Stimulated activated CD8-positive, alpha-beta memory T cell treated with anti-CD3 and anti-CD28 coated beads, Interleukin-2, amount 100 ng/mL, for 1 hour (primary cell): ENCODE measurements at places on chromosomes 11 and 22.

GRCh38 chr11:47527186-47527585 is 25.7 kb downstream of the CELF1 start:
- DNase-seq: no peak

DNA sequence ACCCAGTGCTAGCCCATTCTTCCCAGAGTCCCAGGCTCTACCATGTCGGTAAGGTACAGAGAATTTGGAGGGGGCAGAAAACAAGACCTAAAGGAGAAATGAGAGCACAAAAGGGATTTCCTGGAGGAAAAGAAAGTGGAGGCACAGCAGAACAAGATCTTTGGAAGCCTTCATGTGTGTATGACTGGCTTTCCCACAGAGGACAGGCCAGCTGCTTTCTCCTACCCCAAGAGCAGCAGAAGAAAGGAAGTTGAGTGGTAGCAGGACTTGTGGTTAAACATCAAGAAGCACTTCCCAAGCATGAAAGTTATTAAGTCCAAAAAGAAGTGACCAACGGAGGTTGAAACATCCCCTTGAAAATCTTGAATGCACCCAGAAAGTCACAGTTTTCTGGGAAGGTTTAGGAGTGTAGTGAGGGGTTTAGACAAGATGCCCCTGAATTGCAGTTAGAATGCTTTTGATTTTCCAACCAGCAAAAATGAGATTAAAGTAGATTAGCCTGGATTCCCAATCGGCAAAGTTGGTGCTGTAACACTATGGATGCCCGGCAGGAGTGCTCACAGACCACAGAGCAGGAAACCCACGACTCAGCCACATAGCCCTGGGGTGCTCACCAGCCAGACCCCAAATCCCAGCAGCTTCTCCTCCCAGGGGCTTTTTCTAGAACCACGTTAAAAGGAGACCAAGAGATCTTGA is 608 bp downstream of the TMPRSS13 start:
- no peak for DNase-seq

DNA sequence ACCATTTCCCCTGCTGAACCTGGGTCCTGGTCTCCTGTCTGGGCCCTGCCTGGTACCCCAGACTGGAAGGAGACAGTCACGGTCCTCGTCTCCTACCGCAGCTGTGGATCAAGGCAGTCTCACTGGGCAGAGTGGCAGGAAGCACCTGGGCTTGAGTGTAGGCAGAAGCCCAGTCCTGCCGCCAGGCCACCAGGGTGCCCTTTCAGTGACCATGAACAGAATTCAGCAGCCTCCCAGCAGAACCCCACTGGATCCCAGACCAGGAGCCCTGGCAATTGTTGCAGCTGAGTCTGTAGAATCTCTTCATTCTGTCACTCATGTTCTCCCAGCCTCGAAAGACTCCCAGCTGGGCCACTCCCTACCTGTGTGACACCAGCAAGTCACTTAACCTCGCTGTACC is 25.5 kb upstream of the CREB3L1 start:
- DNase-seq: no peak

GRCh38 chr11:65498042-65498726 is 661 bp upstream of the MALAT1 start:
- DNase-seq: peak; percentile 53

DNA sequence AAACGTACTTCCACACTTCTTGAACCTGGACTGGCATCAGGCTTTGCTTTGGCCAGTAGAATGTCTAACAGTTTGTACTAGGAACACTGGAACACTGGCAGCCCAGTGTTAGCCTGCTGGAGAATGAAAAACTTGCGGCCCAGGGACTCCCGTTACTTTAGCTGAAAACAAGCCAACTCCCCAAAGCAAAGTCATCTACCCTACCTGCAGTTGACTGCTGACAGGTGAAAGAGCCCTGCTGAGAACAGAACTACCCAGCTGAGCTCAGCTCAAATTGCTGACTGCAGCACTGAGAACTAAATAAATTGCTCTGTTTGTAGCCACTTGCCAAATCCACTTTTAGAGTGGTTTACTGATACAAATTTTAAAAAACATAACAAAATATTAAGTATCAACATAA is 342.5 kb downstream of the LRRC4C start:
- DNase-seq: no peak

DNA sequence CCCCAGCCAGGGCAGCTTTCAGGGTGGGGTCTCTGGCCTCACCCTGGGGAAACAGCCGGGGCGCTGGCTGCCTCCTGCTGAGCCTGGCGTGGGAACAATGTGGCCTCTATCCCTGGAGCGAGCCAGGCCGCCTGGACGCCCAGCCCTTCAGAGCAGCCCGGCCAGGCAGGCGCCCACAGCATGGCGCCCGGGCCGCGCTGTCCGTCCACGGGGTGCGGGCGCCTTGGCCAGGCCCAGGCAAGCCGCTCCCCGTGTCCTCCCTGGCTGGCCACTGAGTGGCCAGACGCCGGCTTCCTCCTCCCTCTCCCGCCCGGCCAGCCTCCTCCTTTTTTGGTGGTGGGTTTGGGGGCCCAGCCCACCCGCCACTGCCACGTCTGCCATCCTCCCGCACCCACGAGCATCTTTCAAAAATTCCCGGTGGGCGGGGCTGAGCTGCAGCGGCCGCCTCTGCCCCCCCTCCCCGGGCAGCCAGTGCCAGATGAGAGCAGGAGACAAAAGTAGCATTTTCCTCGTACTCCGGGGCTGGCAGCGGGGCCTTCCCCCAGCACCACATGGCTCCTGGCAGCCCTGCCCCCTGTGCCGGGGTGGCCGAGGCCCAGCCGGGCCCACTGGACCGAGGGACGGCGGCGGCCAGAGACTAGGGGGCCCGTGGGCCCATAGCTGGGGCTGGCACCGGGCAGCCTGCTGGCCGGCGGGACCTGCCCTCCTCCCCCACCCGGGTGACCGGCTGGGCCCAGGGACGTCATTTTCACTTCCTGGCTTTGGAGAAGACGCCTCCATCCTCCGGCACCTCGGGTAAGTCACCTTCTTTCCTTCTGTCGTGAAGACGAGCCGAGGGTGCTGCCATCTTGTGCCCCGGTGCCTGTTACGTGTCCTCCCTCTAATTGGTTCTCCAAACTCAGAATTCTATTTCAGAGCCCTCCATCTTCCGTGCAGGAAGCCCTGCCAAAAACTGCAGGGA is 70.2 kb upstream of the PPARA start:
- no peak for DNase-seq

DNA sequence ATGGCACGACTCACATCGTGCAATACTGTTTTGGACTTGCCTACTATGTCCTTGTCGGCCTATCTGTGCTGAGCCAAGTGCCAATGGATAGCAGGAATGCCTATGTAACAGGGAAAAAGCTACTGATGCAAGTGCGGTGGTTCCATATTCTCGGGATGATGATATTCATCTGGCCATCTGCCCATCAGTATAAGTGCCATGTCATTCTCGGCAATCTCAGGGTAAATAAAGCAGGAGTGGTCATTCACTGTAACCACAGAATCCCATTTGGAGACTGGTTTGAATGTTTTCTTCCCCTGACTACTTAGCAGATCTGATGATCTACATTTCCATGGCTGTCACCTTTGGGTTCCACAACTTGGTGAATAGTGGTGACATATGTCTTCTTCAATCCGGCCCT is 20.1 kb downstream of the OOSP3 start:
- DNase-seq: no peak

- DNase-seq: no peak
Measured at GRCh38 chr22:35521358-35522224, 19.0 kb upstream of the RASD2 start.

DNA sequence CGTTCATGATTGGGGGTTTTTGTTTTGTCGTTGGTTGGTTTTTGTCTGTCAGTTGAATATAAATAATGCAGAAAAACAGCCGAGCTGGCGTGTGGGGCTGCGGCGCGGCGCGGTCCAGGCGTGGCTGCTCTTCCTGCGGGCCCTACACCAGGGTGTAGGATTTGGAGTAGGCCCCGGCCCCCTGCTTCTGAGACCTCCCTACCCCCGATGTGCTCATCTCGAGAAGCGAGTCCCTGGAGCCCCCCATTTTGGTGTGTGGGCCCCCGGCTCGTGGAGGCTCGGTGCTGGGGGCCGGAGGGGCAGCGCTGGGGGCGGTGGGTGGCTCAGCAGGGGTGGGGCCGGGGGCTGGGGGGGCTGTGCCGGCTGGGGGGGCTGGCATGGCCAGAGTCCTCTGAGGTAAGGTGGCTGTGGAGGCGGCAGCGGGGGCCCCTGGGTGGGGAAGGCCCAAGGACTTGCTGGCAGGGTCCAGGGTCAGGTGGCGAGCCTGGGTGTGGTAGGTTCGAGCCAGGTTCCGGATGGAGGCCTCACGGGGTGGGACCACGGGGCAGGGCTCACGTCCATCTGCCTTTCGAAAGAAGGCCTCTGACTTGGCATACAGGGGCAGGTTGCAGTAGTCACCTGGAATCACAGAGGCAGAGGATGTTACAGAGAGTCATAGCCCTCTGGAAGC is 100.7 kb downstream of the CEP164 start:
- DNase-seq: no peak

- no peak for DNase-seq
Measured at GRCh38 chr22:22684580-22685561, 40.5 kb downstream of the GGTLC2 start.

DNA sequence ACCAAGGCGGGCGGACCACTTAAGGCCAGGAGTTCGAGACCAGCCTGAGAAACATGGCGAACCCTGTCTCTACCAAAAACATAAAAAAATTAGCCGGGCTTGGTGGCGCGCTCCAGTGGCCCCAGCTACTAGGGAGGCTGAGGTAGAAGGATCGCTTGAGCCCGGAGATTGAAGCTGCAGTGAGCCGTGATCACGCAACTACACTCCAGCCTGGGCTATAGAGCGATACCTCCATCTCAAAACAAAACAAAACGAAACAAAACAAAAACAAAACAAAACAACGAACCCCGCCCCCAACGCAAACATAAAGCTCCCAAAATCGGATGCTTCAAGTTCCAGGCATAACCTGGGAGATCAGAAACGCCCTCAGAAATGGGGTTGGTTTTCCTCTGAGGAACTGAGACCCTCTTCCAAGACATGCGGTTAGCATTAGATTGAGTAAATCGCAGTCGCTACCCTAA is 564 bp downstream of the LRRC51 start:
- DNase-seq: no peak

GRCh38 chr22:38490915-38491314 is 15.2 kb downstream of the DDX17 start:
- no peak for DNase-seq

GRCh38 chr11:30710221-30710620 is 124.1 kb upstream of the MPPED2 start:
- no peak for DNase-seq

DNA sequence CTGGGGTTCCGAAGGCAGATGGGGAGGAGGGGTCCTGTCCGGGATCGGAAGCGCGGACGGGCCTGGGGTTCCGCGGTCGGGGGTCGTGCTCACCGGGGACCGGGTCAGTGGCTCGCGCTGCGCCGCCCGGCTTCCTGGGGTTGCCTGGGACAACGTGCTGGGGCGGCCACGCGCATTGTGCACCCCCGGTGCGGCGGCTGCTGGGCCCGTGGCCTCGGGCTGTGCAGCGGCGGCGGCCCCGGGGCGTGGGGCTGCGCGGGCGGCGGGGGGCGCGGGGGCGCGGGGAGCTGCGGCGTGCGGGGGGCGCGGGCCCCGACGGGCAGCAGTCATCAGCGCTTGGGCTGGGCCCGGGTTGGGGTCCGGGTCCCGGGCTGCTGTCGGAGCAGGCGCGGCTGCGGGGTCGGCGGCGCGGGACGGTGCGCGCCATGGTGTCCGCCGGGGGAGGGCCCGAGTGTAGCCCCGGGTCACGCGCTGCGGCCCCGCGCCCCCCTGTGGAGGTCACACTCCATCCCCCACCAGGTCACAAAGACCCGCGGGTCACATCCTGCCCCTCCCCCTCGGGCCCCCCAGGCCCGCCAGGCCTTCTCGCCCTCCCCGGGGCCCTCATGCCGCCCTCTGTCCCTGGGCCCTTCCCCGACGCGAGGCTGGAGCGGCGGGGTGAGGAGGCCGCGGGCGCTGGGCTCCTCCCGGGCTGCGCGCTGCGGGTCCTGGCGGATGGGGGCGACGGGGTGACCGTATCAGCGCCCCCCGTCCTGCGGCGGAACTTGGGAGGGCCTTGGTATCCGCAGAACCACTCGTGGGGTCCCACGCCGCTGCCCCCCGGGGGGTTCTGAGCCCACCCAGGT is at the start of gene TTLL8:
TSS of gene TTLL8 (minus strand) at position 238 of the 845 bp plus-strand sequence.
- no peak for DNase-seq

GRCh38 chr11:113249786-113250185 is 64.6 kb upstream of the TTC12 start:
- DNase-seq: no peak

- DNase-seq: no peak
Measured at GRCh38 chr11:29534836-29535235, 482.0 kb downstream of the KCNA4 start.

GRCh38 chr11:103994094-103994493 is 42.3 kb upstream of the DDI1 start:
- no peak for DNase-seq

GRCh38 chr11:130156108-130157022 is 3.2 kb upstream of the ST14 start:
- DNase-seq: no peak

DNA sequence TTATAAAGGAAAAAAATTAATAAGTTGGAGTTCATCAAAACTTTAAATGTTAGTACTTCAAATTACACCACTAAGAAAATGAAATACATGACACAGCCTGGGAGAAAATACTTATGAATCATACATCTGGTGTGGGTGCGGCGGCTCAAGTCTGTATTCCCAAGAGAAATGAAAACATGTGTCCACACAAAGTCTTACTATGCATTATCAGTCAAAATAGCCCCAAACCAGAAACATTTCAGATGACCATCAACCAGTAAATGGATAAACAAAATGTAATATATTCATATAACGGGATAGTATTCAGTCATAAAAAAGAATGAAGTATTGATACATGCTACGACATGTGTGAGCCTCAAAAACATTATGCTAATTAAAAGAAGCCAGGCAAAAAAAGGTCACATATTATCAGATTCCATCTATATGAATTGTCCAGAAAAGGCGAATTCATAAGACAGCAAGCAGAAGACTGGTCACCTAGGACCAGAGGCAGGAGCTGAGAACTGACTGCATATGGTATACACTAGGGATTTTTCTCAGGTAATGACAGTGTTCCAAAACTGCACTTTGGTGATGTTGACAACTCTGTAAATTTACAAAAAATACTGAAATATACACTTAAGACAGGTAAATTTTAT is 5.3 kb upstream of the AKIP1 start:
- DNase-seq: no peak

GRCh38 chr11:30432716-30433115 is 109.8 kb downstream of the ARL14EP start:
- DNase-seq: no peak

DNA sequence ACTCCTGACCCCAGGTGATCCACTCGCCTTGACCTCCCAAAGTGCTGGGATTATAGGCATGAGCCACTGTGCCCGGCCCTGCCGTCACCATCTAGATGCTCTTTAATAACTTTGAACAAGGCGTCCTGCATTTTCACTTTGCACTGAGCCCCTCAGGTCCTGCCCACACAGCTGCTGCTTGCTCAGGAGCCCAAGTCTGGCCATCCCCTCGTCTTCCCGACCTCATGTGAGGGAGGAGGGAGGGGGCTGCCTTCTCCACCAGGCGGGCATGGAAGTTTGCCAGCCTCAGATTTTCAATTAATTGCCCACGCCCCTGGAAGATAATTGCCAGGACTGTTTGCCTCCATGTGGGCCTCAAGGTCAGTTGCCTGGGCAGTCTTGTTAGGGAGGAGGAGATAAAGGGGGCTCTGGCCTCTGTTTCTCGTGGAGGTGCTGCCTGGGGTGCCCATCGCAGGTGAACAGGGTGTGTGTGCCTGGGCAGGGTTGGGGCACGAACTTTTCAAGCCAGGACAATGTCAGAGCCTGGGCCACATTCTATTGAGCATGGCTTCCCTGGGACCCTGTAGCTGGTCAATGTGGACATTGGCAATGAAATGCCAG is 27.9 kb upstream of the MYEOV start:
- DNase-seq: no peak

GRCh38 chr11:112941104-112941503 is 20.1 kb upstream of the NCAM1 start:
- DNase-seq: no peak
